ENCODE measurements at places on chromosomes 3 and 15.

DNA sequence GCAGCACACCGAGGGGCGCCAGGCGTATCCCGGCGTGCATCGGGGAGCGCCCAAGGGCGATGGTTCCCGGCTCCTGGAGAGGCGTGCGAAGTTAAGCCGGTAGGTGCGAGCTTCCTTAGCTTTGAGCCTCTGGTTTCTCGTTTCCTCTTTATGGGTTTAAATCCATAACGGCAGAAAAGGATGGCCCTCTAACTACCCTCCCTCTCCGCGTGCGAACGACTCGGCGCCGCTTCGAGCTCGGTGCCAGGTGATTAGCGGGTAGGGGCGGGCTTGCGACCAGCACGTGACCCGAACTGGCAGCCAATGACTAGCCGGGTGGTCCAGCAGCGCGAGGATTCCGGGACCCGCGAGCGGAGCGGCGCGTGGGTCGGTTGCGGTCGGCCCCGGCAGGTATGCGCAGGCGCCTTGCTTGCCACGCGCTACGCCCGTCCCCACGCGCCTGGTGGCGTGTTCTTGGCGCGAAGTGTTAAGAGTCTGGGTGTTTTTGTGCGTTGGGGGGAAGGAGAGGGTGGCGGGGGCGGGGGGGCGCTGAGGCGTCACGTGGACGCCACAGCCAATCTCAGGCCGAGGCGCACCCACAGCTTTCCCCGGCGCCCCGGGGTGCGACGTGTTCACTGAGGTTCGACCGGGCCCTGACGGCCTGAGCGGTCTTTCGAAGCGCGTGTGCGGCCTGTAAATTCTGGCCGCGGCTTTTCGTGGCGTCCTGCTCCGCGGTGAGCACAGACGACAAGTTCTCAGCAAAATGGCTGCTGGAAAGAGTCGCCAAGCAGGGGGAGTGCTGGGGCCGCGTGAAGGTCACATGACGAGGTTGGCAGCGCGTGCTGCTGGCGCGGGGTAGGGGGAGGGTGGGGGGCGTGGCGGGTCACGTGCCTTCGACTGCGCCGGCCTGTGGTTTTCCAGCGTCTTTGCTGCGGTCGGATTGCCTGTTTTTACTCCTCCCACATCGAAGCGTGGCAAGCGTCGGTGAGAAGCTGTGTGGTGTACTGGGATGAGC lies 38.7 kb upstream of the MGA start:
- peak; percentile 89 for DNase-seq

DNA sequence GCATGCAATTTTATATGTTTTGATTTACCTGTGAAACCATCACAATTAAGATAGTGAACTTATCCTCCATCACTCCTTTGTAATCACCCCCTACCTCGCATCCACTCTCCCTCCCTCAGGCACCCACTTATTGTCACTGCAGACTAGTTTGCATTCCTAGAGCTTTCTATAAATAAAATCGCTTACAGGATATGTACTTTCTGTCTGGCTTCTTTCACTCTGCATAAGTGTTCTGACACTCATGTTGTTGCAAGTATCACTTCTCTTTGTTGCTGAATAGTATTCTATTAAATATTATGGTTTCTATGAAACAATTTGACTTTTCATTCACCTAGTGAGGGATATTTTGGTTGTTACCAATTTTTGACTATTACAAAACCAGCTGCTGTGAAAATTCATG lies 139.3 kb downstream of the RSRC1 start:
- DNase-seq: no peak

DNA sequence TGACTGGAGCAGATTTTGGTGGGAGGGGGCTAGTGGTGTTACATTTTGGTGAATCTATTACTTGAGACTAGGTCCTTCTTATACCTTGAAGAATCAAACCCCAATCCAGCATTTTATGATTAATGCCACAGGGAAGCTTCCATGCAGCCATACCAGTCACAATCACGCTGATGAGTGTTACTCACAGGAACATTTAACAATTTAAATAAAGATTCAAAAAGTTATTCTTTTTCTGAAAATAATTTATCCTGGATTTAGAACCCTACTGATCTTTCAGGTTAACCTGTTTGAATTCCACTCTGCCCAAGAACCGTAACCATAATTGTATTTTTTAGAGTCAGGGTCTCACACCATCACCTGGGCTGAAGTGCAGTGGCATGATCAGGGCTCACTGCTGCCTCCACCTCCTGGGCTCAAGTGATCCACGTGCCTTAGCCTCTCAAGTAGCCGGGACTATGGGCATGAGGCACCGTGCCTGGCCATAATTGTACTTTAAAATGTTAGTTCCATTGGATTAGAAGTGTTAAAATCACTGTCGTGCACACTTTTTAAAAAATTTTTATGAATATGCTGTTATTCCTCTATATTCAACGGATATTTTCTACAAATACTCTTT lies 929 bp upstream of the MTMR10 start:
- peak; percentile 41 for DNase-seq

- DNase-seq: no peak
These were observed 13.7 kb downstream of the SPCS1 start for GRCh38 chr3:52719618-52720017.

DNA sequence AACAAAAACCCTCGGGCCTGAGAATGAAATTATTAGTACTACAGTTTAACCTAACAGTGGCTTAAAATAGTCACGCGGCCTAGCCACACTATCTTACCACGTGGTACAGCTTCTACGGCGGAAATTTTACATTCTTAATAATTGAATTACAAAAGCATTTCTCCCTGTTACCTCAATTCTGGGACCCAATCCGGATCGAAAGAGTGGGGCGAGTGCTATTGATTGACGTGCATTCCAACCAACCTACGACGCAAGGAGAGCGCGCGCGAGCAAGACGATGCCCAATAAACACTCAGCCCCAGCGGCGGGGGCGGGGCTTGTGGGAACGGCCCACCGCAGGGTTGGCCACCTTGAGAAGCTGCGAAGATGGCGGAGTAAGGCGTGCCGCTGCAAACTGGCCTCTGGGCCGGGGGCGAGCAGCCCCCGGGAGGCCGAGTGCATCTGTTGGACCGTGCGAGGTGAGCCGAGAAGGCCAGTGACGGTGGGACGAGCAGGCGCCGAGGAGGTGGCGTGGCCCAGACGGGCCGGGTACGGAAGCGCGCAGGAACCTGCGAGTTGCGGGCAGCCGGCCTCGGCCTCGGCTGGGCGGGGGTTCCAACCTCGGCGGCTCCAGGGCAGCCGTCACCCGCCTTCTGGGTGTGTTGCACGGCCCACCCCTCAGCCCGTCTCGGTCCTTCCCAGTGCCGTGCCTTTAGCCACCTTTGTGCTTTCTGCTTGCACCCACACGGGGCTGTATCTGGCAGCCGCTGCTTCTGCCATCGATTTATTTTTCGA lies 48.6 kb downstream of the OIP5 start:
- DNase-seq: peak; percentile 99

DNA sequence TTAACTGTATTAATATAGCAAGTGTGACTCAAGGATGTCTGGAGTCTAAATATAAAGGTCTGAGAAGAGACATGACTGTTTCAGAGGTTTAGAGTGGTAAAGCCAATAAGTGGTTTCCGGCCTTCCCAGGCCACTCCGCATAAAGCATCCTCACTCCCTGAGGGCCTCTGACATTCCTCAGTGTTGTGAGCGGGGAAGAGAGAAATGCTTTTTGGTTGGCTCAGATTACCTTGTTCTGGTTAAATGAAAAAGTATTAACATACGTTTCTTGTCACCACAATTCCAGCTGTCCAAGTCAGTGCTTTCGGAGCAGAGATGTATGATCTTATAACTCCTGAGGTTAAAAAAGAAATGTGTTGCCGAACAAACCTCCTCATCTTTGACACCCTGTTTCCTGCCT lies 103.8 kb downstream of the RBMS3 start:
- DNase-seq: peak; percentile 83

GRCh38 chr15:101573951-101574350 lies 78.2 kb downstream of the TM2D3 start:
- no peak for DNase-seq

- DNase-seq: no peak
These were observed 91.1 kb downstream of the LIPC start for GRCh38 chr15:58522865-58523264.

DNA sequence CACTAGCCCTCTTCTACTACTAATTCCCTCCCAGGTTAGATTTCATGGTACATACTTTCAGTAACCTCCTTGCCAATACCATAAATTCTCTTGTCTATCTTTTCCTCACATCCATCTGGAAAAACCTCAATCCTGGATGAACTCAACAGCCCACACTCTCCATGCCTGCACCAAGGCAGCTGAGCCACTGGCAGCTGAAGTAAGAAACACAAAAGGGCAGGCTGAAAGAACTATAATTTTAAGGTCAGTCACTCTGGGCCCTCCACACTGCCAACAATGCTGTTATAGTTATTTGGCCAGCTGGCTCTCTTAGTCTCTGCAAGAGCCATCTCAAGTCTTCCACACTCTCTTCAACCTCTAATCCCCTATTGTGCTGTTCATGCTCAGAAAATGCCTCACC lies 15.1 kb upstream of the TIPARP start:
- no peak for DNase-seq

DNA sequence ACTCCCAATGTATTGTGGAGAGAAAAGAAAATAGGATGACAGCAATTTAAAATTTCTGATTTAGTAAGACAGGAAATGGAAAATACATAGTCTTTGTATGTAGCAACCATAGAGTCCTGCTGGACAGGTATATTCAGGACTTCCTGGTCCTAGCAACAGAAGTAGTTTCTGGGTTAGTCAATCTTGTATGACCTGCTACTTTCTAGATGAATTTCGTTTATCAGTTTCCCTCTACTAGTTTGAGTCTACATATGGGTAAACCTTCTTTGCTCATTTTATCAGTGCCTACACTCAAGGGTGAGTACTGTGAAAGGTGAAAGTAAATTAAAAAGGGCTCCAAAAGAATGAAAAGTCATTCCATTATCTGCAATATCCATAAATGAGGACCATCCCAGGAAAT lies 309.8 kb downstream of the UNC13C start:
- DNase-seq: no peak

GRCh38 chr3:94965867-94966475 lies 903.1 kb downstream of the NSUN3 start:
- no peak for DNase-seq

DNA sequence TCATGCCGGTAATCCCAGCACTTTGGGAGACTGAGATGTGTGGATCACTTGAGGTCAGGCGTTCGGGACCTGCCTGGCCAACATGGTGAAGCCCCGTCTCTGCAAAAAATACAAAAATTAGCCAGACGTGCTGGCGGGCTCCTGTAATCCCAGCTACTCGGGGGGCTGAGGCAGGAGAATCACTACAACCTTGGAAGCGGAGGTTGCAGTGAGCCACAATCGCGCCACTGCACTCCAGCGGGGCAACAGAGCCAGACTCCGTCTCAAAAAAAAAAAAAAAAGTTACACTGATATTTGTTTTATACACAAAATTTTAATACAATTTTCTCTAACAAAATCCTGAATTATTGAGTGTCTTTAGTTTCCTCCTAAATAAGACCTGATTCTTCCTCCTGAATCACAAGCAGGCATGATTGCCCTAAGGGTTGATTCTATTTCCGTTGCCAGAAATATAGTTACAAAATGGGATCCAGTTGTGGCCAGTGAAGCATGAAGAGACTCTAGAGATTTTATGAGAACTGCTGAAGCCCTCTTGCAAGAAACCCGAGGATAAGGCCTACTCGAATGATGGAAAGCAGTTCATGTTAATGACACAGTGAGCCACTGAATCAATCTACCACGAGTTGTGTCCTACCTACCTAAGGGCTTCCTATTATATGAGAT lies 9.6 kb upstream of the SMARCC1 start:
- no peak for DNase-seq

DNA sequence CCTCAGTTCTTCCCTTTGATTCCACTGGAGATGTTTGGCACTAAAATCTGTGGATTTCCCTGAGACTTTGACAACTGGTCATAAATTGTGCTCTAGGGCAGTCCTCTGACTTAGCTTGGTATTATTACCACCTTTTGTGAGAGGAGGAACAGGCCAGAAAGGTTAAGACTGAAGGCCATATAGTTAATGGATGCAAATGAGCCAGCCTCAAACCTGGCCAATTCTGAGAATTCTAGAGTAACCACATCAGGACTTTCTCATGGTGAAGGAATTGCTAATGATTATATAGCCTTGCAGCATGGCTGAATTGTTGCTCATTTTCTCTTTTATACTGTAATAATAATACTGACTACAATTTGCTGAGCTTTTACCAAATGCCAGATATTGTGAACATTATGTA lies 162.5 kb downstream of the CADPS start:
- peak; percentile 62 for DNase-seq

GRCh38 chr3:181568248-181568647 lies 143.5 kb upstream of the SOX2 start:
- no peak for DNase-seq

DNA sequence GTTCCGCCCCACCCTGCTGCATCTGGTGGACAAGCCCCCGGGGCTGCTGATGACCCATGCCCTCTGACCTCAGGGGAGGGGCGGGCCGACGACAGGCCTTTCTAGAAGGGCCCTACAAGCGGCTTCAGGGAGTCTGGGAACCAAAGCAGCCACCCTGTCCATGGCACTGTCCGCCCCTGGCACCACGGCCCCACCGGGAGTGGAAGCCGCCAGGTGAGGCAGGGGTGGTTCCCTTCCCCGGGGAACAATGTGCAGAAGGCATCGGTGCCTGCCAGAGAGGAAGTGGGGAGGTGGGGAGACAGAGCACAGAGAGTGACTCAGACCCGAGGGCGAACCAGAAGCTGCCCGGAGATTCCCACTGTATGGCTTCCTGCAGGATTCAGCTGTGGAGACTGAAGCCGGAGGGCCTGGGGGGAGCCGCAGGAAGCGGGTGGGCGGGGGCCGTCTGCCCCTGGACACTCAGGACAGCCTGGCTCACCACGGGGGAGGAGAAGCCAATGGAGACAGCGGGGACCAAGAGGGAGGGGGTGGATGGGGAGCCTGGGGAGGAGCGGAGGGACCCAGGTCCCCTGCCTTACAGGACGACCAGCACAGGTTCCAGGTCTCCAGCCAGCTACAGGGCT lies 134.0 kb downstream of the TPRA1 start:
- DNase-seq: peak; percentile 87

GRCh38 chr3:191065181-191065805 lies 133.7 kb upstream of the OSTN start:
- peak; percentile 72 for DNase-seq

DNA sequence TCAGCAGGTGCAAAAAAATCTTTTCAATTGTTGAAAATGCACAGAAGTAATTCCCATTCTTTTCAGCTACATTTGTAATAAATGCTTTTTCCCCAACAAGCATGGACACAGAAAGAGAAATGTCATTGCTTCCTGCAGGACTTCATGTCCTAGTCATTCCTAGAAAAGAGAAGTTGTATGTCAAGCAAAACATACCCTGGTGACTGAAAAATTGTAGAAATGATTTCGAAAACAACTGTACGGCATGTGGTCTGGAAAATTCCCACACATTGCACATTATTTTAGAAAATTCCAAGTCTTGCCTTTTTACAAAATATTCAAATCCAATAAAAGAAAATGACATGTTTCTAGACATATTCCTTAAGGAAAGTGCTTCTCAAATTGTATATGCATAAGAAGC lies 50.4 kb upstream of the ALCAM start:
- DNase-seq: no peak

- no peak for DNase-seq
These were observed 74.3 kb downstream of the FNDC3B start for GRCh38 chr3:172113710-172114109.

DNA sequence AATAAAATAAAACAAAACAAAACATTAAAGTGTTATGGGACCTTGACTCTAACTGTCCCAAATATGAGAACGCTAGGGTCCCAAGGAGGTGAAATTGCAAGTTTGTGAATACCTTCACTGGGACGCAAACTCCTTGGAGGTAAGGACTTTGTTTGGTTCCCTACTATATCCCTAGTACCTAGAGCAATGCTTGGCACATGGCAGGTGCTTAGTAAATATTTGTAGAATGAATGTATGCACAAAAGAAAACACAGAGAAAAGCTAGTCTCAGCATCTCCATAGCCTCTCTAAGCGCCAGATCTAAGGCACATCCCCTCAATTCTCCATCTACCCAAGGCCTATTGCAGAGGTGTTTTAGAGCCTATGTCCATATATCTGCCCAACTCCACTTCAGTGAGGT lies 30.5 kb downstream of the GPR176 start:
- DNase-seq: no peak

Measured in GM23248 (cell line).